ENCODE measurements at places on chromosomes 3 and 15.

DNA sequence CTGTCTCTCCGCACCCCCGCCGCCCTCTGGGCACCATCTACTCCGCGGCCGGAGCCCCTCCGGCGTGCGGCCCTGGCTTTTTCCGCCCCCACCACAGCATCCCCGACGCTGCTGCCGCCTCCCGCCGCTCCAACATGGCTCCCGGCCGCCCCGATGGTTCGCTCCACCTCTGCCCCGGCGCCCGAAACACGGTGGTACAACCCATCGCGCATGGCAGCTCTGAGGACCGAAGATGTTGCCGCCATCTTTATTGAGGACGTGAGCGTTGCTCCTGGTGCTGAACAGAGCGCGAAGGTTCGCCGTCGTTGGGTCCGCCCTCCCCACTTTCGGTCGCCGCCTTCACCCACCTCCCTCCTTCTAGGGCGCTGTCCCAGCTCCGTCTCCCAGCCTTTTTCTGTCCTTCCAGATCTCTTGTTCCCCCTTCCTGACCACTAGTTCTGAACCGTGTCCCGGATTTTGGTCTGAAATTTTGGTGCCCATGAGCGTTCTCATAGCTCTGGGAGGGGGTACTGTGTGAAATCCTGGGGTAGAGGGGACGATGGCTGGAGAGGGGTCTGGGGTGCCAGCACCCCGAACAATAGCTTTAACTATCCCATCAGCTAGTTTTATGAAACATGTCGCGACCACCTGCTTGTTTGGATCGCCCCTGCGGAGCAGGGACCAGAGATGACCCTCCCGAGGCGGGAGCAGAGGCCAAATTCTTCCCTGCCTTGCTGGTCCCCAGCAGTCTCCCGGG, at the start of gene CELSR3:
CELSR3 (minus strand) TSS at position 134 of the 736 bp plus-strand sequence. CDS start 252 bp downstream, outside the sequence.
- peak; percentile 93 for DNase-seq

DNA sequence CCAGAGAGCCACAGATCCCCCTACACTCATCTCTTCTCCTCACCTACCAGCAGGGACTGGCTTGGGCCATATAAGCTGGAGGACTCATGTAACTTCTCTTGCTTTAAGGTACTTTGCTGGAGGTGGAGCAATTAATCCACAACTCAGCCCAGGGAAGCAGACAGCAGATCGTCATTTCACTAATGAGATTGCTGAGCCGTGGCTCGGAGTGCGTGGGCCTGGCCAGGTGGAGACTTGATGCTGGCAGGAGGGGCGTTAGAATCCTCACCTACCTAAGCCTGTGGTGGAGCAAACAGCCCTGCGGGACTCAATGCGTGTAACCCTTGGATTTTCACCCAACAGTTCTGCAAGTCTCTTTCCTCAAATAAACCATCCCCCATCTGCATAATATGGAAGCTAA, 253.2 kb downstream of the RORA start:
- DNase-seq, result no peak

- DNase-seq, result peak; percentile 82
These were observed 76.2 kb downstream of the PLXNA1 start for GRCh38 chr3:127059072-127059471.

DNA sequence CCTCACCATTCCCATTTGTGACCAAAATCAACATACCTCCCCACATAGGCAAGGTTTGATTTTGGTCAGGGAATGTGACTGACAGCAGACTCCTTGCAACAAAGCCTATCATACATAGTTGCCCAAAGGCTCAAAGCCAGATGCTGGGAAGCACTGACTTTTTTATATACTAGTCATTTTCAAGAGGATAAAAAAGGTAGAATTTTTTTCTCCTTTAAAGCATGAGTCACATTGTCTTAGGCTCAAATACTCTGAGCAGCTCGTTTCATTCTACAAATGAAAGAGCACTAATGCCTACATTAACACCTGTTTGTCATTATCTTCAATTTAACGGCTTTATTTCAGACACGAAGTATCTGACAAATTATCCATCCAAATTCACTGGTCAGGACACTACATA, 36.2 kb downstream of the ICE2 start:
- DNase-seq, result peak; percentile 57

GRCh38 chr15:59379531-59379930, 6.9 kb upstream of the MYO1E start:
- no peak for DNase-seq

DNA sequence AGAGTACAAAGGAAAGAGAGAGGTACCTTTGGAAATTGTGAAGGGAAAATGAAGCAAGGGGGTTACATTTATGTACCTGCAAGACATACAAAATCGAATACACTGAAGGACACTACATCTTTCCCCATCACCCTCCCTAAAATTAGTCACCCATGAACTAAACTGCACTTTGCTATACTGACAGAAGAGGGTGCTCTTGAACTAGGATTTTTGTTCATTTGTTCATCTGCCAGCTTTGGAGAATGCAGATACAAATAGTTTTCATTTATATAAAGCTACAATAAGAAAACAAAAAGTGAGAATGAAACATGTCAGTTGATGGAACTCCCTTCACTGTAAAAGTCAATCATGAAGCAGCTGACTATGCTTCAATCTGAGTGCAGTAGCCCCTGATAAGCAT, 55.7 kb downstream of the PCCB start:
- DNase-seq, result peak; percentile 75
